ENCODE measurements at places on chromosomes 4 and X. TPM values are rescaled to one million over a fixed set of nuclear protein-coding genes. Genes with fewer than 3 reads are reported as not detected.

- peak; percentile 11 for DNase-seq
- no peaks in the 10 kb centered on the region for H3K27me3 ChIP-seq
- no peaks in the 10 kb centered on the region for H3K4me1 ChIP-seq
- H3K27ac ChIP-seq, result no peak overlapping the region
These were observed 13.9 kb upstream of the ETDC start for GRCh38 chrX:135295238-135295943.

- H3K27me3 ChIP-seq, result no peaks in the 10 kb centered on the region
- H3K36me3 ChIP-seq, result no peaks in the 10 kb centered on the region
- H3K4me1 ChIP-seq, result no peaks in the 10 kb centered on the region
- no peak overlapping the region for H3K27ac ChIP-seq
- no peak overlapping the region for H3K4me3 ChIP-seq
- DNase-seq, result no peak
These were observed 5.1 kb downstream of the TIMP1 start for GRCh38 chrX:47587091-47587891.

- H3K4me3 ChIP-seq, result no peak overlapping the region
- H3K4me1 ChIP-seq, result peaks cover 34% of the 10 kb centered on the region
- no peaks in the 10 kb centered on the region for H3K27me3 ChIP-seq
- H3K27ac ChIP-seq, result no peak overlapping the region
- H3K36me3 ChIP-seq, result no peaks in the 10 kb centered on the region
These were observed 97.5 kb downstream of the NPNT start for GRCh38 chr4:105992641-105993305.

DNA sequence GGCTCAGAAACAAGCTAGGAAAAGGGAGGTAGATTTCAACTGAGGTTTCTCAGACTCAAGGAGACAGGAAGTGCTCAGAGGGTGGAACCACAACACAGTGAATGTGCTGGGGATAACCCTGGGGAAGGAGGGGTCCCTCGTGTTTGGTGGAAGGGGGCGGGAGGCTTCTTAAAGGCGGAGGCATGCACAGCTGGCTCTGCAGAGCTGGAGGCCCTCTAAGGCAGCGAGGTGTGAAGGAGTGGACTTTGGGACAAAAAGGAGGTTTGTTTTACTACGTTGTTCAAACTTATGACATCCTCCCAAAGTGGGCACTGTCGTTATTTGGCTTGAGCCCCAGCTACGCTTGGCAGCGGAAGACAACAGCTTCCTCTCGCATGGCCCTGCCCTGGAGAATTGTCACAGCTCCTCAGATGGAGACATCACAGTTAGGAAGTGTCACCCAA lies 21.7 kb upstream of the MTM1 start:
- H3K4me3 ChIP-seq, result no peak overlapping the region
- H3K4me1 ChIP-seq, result no peaks in the 10 kb centered on the region
- peak overlapping the region; percentile 79 for H3K27ac ChIP-seq
- H3K36me3 ChIP-seq, result no peaks in the 10 kb centered on the region
- no peak for DNase-seq

Gene P2RY4
- not detected for total RNA-seq

DNA sequence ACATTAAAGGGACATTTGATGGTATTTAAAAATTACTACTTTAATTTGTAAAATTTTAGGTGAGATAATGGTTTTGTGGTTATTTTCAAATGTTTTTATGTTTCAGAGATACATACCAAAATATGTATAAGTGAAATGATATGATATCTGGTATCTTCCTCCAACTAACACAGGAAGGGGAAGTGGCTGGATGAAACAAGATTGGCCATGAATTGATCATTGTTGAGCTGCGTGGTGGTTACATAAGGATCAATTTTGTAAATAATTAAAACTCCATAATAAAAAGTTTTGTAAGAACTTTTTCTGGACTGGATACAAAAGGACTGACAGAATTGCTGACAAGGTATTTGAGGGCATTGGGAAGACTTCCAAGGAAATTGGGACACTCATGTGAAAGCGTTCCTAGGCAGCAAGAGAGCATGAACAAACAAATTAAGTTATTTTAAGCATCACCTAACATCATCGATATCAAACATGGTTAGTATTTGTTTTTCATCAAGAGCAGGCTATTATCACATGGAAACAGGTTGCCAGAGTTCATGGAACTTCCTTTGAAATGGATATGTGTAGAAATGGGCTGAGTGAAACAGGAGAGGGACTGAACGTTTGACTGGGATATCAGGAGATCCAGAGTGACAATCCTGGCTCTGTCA lies 4.4 kb upstream of the PGM2 start:
- no peak overlapping the region for H3K4me3 ChIP-seq
- no peaks in the 10 kb centered on the region for H3K27me3 ChIP-seq
- DNase-seq, result no peak
- no peak overlapping the region for H3K27ac ChIP-seq

Gene ARMCX4
- total RNA-seq, result 3.0 TPM

DNA sequence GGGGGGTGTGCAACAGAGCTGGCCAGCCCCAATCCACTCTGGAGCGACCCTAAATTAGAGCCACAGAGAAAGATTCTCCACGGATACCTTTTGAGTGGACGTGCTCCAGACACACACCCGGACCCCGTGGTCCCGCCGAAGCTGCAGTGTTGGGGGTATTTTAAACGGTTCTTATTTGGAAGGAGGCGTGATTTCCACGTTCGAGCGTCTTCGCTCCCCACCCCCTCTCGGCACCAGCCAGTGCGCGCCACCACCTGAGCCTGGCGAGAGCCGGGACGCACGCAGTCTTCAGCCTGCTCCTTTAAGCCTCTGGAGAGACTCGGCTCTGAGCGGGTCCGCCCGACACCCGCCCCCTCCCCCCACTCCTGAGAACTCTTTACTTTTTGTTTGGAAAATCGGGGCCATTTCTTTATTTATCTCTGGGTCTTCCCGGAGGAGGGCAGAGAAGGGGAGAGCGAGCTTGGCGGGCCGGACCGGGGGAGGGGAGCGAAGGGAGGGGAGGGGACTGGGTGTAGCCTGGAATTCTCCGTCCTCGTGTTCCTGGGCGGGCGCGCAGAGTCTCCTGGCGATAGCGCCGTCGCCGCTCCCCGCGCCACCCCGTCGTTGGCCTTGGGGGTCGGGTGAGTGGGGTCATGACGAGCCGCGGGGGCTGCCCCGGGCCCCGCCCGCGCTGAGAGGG lies 668 bp upstream of the PTCHD1 start:
- no peak for DNase-seq
- no peaks in the 10 kb centered on the region for H3K36me3 ChIP-seq
- peak overlapping the region; percentile 42 for H3K4me3 ChIP-seq
- peaks cover 10% of the 10 kb centered on the region for H3K4me1 ChIP-seq
- no peak overlapping the region for H3K27ac ChIP-seq

Gene SMIM9
- total RNA-seq, result not detected

GRCh38 chr4:156635051-156635450 lies 336.5 kb downstream of the PDGFC start:
- H3K27ac ChIP-seq, result no peak overlapping the region
- no peaks in the 10 kb centered on the region for H3K4me1 ChIP-seq
- H3K36me3 ChIP-seq, result no peaks in the 10 kb centered on the region
- H3K27me3 ChIP-seq, result no peaks in the 10 kb centered on the region
- DNase-seq, result no peak

Gene NMU
- not detected for total RNA-seq

GRCh38 chr4:30875658-30876269 lies 155.6 kb downstream of the PCDH7 start:
- no peaks in the 10 kb centered on the region for H3K27me3 ChIP-seq
- no peaks in the 10 kb centered on the region for H3K36me3 ChIP-seq
- H3K27ac ChIP-seq, result no peak overlapping the region
- no peak for DNase-seq

Gene PHKA1
- 33.5 TPM for total RNA-seq

All from gastrocnemius medialis (tissue), 4 donors.